ENCODE measurements at places on chromosomes 12 and 14.
A peak's percentile ranks its signal among the peaks of the same experiment; 100 is the strongest.

GRCh38 chr14:91361233-91361811, 56.3 kb downstream of the CCDC88C start:
- DNase-seq, result no peak

DNA sequence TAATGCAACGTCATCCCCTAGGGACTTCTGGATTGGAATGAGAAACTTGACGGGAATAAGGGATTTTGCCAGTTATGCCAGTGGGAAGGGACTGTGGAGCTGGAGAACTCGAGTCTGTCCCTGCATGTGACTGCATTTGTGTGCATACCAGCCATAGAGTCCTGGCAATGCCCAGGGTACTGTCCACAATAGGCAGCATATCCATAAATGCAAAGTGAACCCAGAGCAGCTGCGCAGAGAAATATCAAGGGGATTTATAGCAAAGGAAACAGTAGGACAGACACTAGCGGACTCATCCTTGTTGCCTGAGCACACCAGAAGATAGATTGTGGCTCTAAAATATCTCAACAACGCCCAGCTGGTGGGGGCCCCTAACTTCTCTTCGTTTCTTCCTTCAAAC, 247.1 kb upstream of the SRRM4 start:
- no peak for DNase-seq

DNA sequence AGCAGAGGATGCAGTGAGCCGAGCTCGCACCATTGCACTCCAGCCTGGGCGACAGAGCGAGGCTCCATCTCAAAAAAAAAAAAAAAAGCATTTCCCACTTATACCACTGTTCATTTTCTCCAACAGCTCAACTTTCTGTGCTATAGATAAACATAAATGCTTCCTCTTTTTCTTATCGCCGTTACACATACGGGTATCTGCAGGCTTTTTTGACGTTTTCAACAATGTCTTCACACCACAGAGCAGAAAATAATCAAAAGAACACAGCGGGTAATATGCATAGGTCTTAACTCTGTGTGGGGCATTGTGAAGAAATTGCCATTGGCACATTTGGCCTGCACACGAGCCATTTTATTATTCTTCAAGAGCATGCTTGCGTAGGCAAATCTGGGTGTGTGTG, 86.4 kb downstream of the CAPZA3 start:
- no peak for DNase-seq

GRCh38 chr14:79117561-79117960, 947.4 kb downstream of the NRXN3 start:
- DNase-seq, result no peak

GRCh38 chr12:7934091-7934888, 1.7 kb downstream of the SLC2A3 start:
- no peak for DNase-seq

GRCh38 chr12:100674036-100674888, 100.8 kb downstream of the GAS2L3 start:
- no peak for DNase-seq

DNA sequence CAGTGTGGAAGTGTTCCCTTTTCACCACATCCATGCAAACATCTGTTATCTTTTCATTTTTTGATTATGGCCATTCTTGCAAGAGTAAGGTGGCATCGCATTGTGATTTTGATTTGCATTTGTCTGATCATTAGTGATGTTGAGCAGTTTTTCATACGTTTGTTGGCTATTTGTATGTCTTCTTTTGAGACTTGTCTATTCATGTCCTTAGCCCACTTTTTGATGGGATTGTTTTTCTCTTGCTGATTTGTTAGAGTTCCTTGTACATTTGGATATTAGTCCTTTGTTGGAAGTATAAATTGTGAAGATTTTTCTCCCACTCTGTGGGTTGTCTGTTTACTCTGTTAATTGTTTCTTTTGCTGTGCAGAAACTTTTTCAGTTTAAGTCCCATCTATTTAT, 244.5 kb upstream of the PRICKLE1 start:
- DNase-seq, result no peak

DNA sequence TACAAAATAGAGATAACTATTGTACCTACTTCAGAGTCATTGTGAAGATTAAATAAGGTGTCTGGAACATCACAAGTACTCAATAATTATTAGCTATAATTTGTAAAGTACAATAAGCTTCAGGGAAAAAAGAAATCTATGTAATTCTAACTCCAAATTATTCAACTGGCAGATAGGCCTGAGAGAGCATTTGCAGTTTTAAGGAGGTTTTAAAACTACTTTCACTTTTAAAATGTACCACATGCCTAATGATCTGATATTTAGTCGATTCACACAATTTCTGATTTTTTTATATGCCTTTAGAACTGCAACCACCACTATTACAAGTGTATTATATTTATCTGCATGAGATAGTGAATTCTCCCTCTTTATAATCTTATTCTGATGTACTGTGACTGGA, 24.9 kb upstream of the FRMD6 start:
- no peak for DNase-seq

DNA sequence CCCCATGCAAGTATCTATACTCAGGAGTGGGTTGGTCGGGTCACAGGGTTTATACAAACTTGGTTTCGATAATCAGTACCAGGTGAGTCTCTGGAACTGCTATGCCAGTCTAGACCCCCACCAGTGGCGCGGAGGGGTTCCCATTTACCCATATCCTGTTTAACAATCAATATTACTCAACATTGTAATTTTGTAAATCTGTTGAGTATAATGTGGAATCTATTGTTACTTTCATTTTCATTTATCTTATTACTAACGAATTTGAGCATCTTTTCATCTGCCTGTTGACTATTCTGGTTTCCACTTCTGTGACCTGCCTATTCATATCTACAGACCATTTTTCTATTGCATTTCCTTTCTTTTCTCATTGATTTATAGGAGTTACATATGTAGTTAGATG, 275.2 kb upstream of the CRY1 start:
- DNase-seq, result no peak

GRCh38 chr14:104724981-104725771, 1.1 kb downstream of the ADSS1 start:
- DNase-seq, result no peak

DNA sequence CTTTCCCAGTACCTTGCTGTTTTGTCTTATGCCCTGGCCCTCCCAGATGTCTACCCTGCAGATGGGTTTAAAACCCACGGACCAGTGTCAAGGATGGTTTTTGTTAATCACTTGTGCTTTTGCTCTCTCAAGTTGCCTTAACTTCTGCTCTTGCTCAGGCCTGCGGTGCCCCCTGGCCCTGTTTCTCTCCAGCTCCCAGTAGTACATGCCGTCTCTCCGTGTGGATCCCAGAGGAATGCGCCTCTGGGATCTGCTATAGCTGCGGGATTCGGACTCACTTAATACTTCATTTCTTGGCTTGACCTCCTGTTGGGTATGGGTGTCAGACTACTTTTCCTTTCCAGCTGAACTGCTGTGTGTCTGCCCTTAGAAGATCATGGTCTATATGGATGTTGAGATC, 14.5 kb downstream of the PLEKHG3 start:
- DNase-seq, result no peak

GRCh38 chr12:95099270-95099790, 25.9 kb upstream of the NR2C1 start:
- DNase-seq, result no peak

- no peak for DNase-seq
Measured at GRCh38 chr14:53538316-53538881, 385.3 kb upstream of the DDHD1 start.

- no peak for DNase-seq
Measured at GRCh38 chr12:115574826-115575225, 702.7 kb downstream of the MED13L start.

DNA sequence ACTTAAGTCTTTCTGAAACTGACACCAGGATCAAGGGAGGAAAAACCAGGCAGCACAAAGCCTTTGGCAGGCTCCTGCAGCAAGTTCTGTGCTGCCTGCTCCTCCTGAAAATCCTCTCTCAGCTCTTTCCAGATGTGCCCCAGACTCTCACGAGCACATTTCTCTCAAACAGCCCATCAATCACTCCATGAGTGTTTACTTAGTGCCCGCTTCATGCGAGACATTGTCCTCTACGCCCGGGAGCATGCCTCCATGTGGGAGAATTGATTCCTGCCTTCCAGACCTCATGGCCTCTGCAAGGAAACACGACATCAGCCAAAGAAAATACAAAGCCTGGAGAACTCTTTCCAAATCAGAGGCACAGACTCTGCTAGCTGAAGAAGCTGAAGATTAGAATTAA, 46.5 kb upstream of the TSPAN11 start:
- no peak for DNase-seq

DNA sequence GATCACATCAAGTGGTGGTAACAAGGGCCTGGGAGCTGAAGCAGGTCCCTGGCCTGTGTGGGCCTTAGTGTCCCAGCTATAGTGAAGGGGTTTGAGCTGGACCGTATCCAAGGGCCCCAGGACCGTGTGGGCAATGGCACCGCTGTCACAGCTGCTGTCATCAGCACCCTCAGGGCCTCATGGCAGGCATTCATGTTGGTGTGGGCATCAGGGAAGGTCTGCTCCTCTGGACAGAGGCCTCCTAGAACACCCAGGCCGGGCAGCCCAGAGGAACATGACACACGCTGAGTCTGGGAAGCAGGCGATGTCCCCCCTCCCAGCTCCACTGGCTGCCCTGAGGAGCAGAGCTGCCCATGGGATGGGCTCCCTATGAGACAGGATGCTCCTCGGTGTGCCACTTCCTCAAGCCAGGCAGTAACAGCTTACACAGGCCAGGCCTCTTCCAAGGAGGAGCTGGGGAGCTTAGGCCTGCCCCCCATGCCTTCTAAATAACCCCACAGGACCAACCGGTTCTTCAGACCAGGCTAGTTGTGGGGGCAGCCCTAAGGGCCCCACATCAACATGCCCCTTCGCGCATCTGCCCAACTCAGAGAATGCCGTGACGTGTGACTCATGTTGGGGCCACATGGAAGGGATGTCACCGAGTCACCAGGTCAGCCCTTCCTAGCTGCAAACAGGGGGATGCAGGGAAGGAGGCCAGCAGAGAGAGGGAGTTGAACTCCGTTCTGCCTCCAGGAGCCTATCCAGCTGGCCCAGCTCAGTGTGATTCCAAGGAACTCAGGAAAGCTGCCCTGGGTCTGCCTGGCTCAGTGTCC, 80.4 kb downstream of the PITPNM2 start:
- DNase-seq, result no peak

- no peak for DNase-seq
Measured at GRCh38 chr14:61876362-61877034, 114.3 kb downstream of the SNAPC1 start.

- no peak for DNase-seq
Measured at GRCh38 chr14:39145266-39145966, 24.7 kb downstream of the TRAPPC6B start.

DNA sequence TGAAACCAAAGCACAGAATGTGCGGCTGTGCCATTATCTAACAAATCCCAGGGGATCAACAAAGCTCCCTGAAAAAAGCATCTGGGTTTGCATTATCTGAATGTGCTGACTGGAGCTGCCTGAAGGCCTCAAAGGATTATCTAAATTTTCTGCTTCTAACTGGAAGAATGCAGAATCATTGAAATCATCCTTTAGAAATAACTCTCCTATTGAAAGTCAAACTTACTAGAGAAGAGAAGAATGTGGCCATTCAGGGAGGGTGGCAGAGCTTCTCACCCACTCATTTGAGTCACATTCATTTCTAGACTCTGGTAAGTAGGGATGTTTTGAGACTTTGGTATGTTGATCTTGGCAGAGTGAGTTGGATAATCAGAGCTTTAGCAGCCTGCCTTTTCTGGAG, 220.6 kb upstream of the RGS6 start:
- no peak for DNase-seq

DNA sequence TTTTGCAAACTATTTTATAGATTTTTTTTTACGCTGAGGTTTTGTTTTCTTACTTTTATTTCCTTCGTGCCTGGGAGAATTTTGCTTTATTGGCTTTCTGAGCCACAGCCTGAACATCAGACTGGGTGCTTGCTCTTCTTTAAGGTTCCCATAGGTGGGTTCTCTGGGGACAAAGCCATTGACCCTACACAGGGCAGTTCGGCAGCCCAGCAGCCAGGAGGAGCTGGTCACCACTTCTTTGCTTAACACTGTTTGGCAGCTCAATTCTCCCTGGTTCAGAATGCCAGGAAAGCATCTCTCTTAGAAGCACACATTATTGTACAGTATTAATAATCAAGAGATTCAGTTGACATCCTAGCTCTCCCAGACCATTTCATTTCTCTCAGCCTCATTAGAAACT, 140.8 kb upstream of the NEDD1 start:
- DNase-seq, result no peak

GRCh38 chr12:48078901-48079300, 27.0 kb downstream of the SENP1 start:
- DNase-seq, result no peak

GRCh38 chr12:52337054-52337453, 15.9 kb upstream of the KRT83 start:
- no peak for DNase-seq

DNA sequence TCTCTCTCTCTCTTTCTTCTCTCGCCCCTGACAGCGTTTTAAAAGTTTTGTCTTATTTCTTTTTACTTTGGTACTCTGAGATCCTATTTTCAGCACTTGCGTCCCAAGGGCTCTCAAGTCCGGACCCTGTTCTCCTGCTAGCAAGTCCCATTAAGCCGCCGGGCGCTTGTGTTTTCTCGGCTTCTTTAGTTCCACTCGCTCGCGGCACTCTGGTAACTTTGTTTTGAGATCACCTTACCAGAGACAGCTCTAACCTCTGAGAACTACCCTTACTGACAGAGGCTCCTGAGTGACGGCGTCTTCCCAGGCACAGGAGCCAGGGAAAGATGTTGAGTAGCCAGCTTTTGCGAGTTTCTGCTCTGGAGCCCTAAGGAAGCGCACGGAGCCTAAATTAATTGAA, 2.7 kb upstream of the MYF5 start:
- no peak for DNase-seq

GRCh38 chr12:21334771-21335325, at the start of gene SLCO1A2:
Gene SLCO1A2, minus strand, starts transcription at chr12:21334917. Its CDS starts 270 bp downstream, at chr12:21334647.
- no peak for DNase-seq

GRCh38 chr12:6295094-6295811, 15.2 kb upstream of the PLEKHG6 start:
- DNase-seq, result no peak

DNA sequence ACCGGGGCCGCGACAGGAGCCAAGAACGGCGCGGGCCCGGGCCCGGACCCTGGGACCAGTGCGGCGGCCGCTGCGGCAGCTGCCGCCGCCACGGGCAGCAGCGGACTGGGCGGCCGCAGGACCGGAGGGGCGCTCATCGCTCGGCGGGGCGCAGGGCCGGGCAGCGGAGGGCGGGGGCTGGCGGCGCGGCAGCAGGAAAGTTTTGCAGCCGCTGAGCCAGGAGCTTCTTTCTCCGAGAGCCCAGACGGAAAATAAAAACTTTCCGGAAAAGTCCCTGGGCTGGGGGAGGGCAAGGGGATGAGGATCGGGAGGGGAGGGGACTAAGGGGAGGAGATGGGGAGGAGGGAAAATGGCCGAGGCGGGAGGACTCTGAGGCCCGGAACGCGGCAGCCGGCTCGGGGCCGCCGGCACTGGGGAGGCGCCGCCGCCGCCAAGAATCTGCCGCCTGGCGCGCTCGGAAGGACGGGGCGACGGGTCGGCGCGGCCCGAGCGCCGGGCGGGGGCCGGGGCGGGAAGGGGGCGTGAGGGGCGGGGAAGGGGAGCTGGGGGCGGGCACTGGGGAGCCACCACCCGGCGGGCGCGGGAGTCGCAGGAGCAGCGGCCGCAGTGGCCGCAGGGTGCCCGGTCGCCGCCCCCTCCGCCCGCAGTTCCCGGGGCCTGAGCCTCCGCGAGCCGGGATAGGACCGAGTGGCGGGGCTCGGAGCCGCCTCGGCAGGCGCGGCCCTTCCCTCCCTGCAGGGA, at the start of gene PRKD1:
PRKD1 (minus strand) TSS at position 472 of the 741 bp plus-strand sequence.
- DNase-seq, result no peak

GRCh38 chr12:92593734-92594402, 108.9 kb upstream of the PLEKHG7 start:
- DNase-seq, result peak; percentile 45
